ENCODE measurements at places on chromosomes 7 and 10. TPM values are rescaled to one million over a fixed set of nuclear protein-coding genes. Genes with fewer than 3 reads are reported as not detected.
A peak's percentile ranks its signal among the peaks of the same experiment; 100 is the strongest.

DNA sequence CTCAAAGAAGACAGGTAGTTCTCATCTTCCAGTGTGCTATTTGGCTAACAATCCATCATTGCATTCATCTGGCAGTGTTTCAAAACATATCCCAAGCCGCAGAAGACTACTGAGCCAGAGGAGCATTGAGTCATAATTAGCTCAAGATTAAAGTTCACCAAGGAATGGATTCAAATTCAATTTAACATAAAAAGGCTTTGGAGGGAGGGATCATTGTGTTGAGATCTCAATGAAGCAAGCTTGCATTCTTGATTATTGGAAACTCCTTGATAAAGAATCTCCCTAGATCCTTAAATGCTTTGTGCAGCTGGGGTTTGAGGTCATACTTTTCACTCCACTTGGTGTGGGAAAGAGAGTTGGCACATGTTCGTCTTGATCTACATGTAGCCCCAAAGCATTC lies 142.8 kb upstream of the SEMA3A start:
- H3K27me3 ChIP-seq: no peaks in the 10 kb centered on the region
- no peak for DNase-seq
- no peak overlapping the region for H3K27ac ChIP-seq
- no peak overlapping the region for H3K4me3 ChIP-seq
- H3K4me1 ChIP-seq: no peaks in the 10 kb centered on the region

- no peak overlapping the region for H3K4me3 ChIP-seq
- H3K36me3 ChIP-seq: no peaks in the 10 kb centered on the region
- no peaks in the 10 kb centered on the region for H3K27me3 ChIP-seq
- DNase-seq: no peak
- H3K4me1 ChIP-seq: peaks cover 13% of the 10 kb centered on the region
- H3K27ac ChIP-seq: no peak overlapping the region
These were observed 1.7 kb upstream of the CFAP58 start for GRCh38 chr10:104351919-104352318.

Gene CCDC3
- total RNA-seq: 1.2 TPM

- no peaks in the 10 kb centered on the region for H3K36me3 ChIP-seq
- no peak overlapping the region for H3K27ac ChIP-seq
- no peak overlapping the region for H3K4me3 ChIP-seq
- H3K4me1 ChIP-seq: no peaks in the 10 kb centered on the region
- no peak for DNase-seq
- H3K27me3 ChIP-seq: peaks cover 6% of the 10 kb centered on the region
These were observed 233.6 kb upstream of the SEMA3E start for GRCh38 chr7:83882551-83882950.

DNA sequence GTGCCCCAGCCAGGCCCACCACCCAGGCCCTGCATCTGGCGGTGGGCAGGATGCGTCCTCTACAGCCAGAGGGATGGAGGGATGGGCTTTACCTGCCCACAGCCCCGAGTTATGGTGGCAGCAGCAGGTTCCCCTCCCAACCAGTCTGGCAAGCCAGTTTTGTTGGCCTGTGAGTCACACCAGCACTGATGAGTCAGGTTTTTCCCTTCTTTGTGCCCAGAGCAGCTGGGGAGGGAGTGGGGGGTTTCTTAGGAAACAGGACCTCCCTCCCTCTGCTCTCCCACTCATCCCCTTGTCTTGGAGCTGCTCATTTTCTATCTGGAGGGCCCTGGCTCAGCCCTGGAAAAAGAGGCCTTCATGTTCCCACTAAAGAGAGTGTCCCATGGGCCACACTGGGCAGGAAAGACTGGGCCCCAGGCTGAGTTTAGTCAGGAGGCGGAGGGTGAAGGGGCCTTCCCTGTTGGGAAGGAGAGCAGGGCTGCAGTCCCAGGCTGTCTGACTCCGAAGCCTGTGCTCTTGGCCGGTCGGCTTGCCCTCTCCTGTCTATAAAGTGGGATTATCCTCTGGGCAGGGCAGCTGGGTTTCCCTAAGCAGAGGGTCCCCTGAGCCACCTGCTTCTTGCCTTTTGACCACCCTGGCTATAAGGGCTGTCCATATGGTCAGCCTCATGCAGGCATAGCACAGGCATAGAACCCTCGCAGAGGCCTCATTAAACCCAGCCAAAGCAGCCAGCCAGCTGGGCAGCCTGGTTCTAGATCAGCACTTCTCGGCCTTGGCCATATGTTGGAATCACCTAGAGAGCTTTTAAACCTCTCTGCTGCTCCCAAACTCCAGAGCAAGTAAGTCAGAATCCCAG lies 30.2 kb upstream of the ANKRD2 start:
- peak; percentile 98 for DNase-seq
- no peak overlapping the region for H3K4me3 ChIP-seq
- peak overlapping the region; percentile 99 for H3K27ac ChIP-seq
- peaks cover 61% of the 10 kb centered on the region for H3K4me1 ChIP-seq
- H3K36me3 ChIP-seq: no peaks in the 10 kb centered on the region

- H3K27ac ChIP-seq: peak within 1 kb of the TSS; percentile 66
- no peaks in the 10 kb centered on the region for H3K27me3 ChIP-seq
- peak within 1 kb of the TSS; percentile 44 for H3K4me3 ChIP-seq
- DNase-seq: peak; percentile 78
- peaks cover 38% of the 10 kb centered on the region for H3K4me1 ChIP-seq
- no peaks in the 10 kb centered on the region for H3K36me3 ChIP-seq
These were observed at the start of gene FIGNL1 for GRCh38 chr7:50449881-50450589. Gene FIGNL1 (minus strand): TSS chr7:50450350. CDS start chr7:50447287, 3,063 bp downstream.

Gene PSD
- total RNA-seq: 0.40 TPM

DNA sequence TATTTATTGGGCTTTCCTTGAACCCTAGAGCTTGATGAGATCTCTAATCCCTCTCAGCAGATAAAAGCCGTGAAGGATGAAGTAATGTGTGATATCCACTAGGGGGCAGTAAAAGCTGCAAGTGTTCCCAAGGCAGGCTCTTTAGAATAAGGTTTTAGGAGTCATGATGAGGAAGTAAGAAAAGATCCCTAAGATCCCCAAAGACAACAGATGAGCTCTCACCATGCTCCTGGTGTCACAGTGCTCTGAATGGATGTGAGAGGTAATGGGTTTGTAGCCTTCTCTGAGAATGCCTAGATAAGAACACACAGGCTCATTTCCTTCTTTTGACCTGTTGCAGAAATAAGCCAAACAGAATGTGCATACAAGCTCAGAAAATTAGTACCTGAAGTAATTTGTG lies 70.4 kb upstream of the ITPRID1 start:
- DNase-seq: peak; percentile 48
- no peaks in the 10 kb centered on the region for H3K4me1 ChIP-seq
- no peaks in the 10 kb centered on the region for H3K36me3 ChIP-seq
- no peaks in the 10 kb centered on the region for H3K27me3 ChIP-seq

- H3K4me1 ChIP-seq: peaks cover 13% of the 10 kb centered on the region
- no peaks in the 10 kb centered on the region for H3K27me3 ChIP-seq
- H3K27ac ChIP-seq: no peak overlapping the region
- H3K4me3 ChIP-seq: no peak overlapping the region
These were observed 56.2 kb downstream of the JMJD1C start for GRCh38 chr10:63409465-63410027.

GRCh38 chr10:93999401-93999851 lies 5.7 kb downstream of the PLCE1 start:
- H3K27me3 ChIP-seq: peaks cover 18% of the 10 kb centered on the region
- DNase-seq: no peak
- no peak overlapping the region for H3K4me3 ChIP-seq
- H3K36me3 ChIP-seq: no peaks in the 10 kb centered on the region
- no peaks in the 10 kb centered on the region for H3K4me1 ChIP-seq
